ENCODE measurements at places on chromosomes 2 and 18.

DNA sequence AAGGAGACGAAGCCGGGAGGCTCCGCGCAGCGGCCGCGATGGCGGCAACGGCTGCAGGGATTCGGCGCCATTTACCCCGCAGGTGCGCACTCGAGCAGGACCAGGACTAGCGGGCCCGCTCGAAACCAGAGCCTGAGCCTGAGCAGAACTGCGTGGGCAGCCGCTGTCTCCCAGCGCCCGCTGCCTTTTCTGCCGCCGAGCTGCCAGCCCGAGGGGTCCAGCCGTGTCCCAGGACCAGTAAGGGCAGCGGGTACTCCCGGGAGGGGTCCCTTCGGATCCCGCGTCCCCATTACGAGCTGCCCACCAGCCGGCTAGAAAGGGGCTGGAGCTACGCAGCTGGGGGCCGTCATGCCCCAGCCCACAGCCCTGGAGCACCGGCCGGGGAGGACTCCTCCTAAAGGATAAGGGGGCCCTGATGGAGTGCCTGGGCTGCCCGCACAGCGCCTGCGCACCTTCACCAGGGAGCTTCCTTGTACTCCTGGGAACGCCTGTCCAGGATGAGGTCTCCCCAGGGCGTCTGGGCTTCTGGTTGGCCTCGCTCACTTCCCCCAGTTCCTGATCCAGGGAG, 9.9 kb downstream of the ALPP start:
- DNase-seq = peak; percentile 78

GRCh38 chr2:12816379-12817306, 99.9 kb downstream of the TRIB2 start:
- no peak for DNase-seq

GRCh38 chr2:164078421-164078820, 342.6 kb upstream of the FIGN start:
- DNase-seq = no peak

- no peak for DNase-seq
Measured at GRCh38 chr18:50409236-50409635, 34.4 kb downstream of the SKA1 start.

GRCh38 chr18:28559511-28559910, 382.6 kb upstream of the CDH2 start:
- no peak for DNase-seq

- DNase-seq = no peak
Measured at GRCh38 chr2:51693640-51694039, 661.7 kb upstream of the NRXN1 start.

- no peak for DNase-seq
Measured at GRCh38 chr2:71634567-71634966, 181.2 kb downstream of the DYSF start.

GRCh38 chr2:169109502-169110409, 40.4 kb downstream of the DHRS9 start:
- DNase-seq = peak; percentile 65

DNA sequence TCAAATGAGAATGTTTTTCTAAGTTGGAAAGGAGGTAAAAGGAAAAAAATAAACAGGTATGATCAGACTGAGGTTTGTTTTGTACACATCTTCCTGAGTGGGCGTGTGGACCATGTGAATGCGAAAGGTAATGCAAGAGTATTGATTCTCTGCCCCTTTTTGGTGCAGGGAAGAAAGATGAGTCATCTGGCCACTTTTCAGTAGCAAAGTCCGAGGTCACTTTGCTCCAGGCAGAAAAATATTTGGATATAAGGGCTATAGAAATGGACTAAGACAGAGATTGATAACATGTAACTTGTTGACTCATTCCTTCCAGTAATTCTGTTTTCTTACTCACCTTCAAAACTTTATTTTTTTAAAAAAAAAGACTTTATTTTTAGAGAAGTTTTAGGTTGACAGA, 130.5 kb downstream of the DSEL start:
- DNase-seq = no peak

DNA sequence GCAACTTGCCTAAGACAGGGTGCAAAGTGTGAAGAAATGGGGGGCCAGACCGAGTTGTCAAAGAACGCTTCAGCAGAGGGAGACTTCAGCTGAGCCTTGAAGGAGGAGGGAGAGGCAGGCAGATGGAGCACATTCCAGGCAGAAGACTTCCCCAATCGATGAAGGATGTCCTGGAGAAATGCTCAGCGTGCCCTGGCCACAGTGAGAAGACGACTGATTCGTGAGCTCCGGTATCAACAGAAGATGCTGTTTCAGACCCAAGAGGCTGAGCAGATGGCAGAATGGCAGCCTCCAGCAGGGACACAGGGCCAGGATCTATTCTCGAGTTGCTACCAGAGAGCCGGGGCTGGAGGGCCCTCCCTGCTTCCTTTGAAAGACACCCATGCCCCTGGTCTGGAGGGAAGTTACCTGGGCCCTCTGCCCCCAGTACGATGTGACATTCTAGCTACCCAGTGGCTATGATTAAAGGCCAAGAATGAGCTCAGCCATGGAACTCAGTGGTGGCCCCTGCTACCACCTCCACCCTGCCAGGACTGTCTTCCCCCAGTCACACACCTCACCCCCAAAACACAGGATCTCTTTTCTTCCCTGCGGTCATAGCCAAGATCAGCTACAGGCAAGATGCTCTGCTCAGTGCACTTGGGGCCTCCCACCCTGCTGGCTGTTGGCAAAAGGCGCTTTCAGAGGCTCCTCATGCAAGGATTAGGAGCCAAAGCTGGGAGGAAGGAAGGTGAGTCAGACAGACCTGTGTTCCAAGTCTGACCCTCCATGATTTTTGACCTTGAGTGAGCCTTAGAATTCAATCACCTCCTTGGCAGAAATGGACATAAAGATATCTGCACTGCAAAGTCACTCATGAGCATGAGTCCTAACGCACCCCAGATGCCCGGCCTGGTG, 84.3 kb downstream of the TFCP2L1 start:
- DNase-seq = no peak

DNA sequence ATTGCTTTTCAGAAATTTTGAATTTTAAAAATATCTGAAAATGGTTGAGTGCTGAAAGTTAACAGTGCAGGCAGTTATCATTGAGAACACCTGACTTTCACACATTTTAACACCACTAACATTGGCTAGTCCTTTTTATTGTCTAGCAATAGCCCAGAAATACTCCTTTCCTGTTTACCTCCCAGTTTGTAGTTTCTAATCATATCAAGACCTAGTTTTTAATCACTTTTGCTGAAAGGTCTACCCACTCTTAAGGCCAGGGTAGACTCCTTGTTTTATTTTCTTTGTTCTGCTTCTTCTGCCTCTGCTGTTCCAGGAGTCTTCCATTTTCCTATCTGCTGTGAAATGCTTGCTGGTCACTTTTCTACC, 72.1 kb downstream of the UBE2E3 start:
- DNase-seq = no peak

Measured in left lung (tissue), 14 donors.